ENCODE measurements at places on chromosomes 12 and 14. TPM values are rescaled to one million over a fixed set of nuclear protein-coding genes. Genes with fewer than 3 reads are reported as not detected.
A peak's percentile ranks its signal among the peaks of the same experiment; 100 is the strongest.

RND1 gene
- 5.0 TPM for total RNA-seq

GRCh38 chr14:61582815-61583214, 112.5 kb upstream of the HIF1A start:
- DNase-seq: no peak

GRCh38 chr14:51607711-51608110, 44.0 kb upstream of the FRMD6 start:
- no peak for DNase-seq

GRCh38 chr12:8917751-8918150, 3.4 kb downstream of the PHC1 start:
- DNase-seq: no peak

- no peak for DNase-seq
Observed at GRCh38 chr12:52250048-52250990, 17.3 kb downstream of the KRT7 start.

GRCh38 chr14:70814466-70814865, 5.2 kb upstream of the MAP3K9 start:
- DNase-seq: no peak

DNA sequence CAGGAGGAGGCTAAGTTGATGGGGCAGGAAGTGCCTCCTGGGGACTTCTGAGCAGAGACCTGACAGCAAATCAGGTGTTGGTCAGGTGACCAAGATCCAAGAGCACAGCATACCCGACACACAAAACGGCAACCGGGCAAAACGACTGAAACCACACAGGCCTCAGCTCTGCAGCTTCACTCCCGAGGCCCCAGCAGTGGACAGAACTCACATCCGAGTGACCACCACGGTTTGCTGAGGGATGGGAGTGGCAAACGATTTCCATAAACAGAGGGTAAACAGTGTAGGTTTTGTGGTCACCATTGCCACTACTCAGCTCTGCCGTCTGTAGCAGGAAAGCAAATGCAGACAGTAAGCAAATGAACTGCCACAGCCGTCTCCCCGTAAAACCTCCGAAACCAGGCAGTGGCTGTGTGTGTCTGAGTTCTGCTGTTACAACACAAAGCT, 14.4 kb downstream of the CHFR start:
- DNase-seq: peak; percentile 36
